ENCODE measurements at places on chromosomes 11 and 22.

DNA sequence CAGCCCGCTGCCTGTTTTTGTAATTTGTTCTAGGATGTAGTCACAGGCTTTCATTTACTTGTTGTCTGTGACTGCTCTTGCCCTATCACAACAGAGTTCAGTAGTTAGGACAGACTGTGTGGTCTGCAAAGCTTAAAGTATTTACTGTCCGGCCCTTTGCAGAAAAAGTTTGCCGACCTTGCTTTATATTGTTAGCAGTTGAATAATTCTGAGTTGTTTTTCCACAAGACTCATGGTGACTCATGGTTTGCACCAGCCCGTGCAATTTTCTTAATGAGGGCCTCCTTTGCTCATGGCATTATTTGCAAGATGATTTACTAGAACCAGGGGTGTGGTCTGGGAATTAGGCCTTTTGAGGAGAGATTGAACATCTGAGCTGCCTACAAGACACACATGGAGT, 110.6 kb downstream of the SCN3B start:
- peak; percentile 22 for DNase-seq

DNA sequence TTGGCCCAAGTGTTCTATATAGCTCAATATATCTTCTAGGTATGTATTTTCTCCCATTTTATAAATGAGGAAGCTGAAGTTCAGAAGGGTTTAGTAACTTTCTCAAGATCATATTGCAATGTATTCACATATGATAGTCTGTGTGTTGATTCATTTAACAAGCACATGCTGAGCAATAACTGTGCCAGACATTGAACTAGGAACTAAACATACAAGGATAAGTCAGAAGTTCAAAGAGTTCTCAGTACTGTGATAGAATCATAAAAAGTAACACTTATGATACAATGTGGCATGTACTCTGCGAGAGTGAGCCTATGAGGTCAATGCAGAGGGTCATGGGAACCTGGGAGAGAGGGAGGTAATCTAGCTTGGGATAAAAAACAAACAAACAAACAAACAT, 1082.2 kb upstream of the TENM4 start:
- DNase-seq, result no peak

GRCh38 chr11:113705871-113706655, at the start of gene TMPRSS5:
TMPRSS5 (minus strand) TSS chr11:113706308; CDS start chr11:113706224, 84 bp downstream.
- DNase-seq, result no peak

DNA sequence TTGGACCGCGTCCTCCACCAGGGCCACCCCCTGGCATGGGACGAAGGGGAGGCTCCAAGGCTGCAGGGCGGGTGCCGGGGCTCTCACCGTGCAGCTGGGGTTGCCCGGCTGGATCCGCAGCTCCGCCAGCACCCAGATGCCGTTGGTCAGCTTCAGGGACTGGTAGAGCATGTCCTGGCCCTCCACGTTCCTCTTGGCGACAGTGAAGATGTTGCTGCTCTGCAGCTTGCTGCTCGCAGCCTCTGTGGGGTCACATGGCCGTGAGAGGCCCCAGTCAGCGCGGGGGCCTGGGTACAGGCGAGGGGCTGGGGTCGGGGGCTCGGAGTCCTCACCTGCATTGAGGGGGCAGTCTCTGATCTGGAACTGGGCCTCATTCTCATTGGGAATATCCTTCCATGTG, 14.8 kb upstream of the RASL10A start:
- DNase-seq, result no peak

DNA sequence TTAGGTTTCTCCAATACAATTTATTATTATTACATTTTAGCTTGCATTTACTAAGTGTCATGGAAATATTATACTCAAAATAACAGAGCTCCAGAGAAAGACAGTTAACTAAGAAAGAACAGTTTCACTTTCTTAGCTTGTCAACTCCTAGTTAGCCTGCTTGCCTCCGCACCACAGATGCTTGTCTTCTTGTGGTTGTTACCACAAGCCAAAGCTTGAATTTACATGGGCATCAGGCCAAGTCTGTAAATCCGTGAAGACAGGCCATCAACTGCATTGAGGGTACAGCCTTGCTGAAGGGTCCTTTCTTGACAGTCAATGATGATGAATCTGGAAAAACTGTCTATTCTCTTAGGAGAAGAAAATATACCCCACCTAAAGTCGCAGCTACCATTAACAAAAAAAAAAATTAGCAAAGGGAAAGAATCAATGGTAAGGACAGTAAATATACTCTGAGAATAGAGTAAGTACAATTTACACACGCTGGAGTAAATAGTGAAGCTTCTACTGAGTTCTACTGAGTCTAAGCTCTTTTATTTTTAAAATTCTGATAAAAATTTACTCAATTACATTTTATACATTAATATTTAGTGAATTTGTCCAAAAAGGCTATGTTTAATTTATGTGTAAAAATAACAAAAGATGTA, 15.6 kb upstream of the DENND5A start:
- DNase-seq, result peak; percentile 4

DNA sequence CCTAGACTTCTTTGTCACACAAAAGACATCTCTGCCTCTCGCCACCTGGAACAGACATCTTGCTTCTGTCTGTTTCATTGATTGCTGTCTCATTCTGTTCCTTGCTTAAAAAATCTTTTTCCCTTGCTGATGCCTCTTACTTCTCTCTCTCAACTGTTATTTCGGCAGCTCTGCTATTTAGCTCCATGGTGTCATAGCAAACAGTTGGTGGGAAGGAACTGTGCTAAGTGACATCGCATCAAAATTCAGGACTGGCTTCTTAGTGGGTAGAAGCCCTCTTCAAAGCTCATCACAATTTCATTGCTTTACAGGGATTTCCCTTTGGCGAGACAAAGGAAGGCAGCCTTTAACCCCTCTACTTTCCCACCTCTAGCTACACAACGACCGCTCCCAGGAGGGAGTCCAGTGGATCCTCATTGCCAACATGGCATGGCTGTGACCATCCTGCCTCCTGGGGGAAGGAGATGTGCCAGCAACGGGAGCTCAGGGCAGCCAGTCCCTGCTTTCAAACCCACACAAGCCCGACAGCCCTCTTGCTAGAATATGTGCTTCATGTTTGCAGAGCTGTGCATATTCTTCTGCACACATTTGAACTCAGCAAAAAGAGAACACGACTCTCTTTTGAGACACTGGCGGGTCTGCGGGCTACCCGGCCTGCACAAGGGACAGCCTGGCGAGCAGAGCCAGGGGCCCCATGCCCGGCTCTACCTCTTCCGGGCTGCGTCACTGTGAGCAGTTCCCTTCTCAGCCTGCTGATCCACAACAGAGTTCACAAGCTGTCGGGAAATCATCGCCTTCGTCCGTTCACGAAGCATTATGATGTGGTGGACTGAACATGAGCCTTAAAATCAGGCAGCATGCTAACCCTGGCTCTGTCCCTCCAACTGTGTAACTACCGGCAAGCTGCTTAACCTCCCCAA, 51.1 kb upstream of the JAM3 start:
- DNase-seq, result no peak

GRCh38 chr11:38089726-38090125, 1491.7 kb upstream of the RAG2 start:
- no peak for DNase-seq
